ENCODE measurements at places on chromosomes 5 and 9.

GRCh38 chr5:138574744-138575193, 432 bp downstream of the HSPA9 start:
- DNase-seq: no peak

DNA sequence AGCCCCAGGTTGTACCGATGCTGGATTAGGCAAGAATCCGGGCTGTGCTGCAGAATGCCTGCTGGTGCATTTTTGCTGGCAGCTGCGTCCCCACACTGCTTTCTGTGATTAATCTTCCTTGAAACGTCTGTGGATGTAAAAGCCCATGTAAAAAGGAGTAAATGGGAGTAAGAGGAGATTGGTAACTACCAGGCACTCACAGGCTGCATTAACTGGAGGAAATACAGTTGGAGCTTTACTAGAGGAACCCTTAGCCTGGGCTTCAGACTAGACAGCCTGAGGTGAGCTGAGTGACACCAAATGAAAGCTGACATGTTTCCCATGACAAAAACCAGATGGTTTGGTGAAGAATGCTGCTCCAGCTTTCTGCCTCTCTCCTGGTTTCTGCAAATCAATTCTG, 190.4 kb upstream of the GAS1 start:
- no peak for DNase-seq

GRCh38 chr5:162091336-162091735, 23.8 kb downstream of the GABRG2 start:
- no peak for DNase-seq

DNA sequence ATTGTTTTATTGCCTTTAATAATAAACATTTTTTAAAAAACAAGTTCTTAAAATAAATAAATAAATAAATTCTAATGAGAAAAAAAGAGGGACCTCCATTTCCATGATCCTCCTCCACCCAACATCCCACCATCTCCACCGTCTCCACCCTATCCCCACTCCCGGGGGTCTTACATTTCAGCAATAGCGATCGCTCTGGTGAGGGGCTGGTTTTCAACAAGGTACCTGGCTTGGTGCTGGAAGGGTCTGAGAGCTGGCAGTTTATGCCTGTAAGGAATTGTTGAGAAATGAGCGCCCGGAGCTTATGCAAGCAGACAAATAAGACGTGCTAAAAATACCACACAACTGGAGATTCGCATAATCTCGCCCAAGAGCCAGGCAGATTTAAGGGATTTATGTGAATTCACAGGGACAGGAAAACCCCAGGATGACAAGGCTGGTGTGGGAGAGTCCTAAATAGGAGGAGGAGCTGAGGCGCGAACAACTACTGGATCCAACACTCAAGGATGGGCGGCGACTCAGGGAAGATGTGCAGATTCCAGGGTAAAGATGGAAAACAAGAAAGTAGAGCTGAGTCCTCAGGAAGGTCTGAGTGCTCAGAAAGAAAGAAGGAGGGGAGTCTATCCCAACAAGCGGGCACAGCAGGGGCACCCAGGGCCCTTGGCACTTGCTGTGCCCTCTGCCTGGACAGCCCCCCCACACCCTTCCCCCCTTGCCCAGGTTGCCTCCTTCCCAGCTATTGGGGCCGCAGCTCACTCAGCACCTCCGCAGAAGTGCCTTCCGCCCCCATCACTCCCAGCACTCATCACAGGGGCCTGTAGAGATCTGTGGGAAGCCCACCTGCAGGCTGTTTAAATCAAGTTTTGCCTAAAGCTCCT, 27.0 kb downstream of the TRIM14 start:
- DNase-seq: no peak

DNA sequence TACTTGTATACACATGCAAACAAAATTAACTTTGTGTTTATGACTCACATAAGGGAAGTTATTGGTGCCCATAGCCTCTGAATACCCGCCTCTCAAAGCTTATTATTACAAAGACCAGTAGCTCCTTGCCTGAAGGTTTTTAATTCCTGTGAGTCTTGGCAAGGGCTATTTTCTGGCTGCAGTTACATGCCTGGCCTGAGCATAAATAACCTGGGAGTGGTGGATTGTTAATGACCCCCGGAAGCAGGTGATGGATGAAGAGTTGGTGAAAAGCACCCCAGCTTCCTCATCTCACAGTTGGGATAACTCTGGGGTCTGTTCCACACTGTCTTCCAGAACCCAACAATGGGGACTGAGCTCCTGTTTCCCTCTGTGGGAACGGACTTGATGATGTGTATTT, 594.5 kb downstream of the PDE4D start:
- DNase-seq: no peak

- no peak for DNase-seq
Measured at GRCh38 chr5:141811287-141812155, 66.7 kb downstream of the PCDH1 start.

GRCh38 chr5:152379331-152379730, 25.7 kb downstream of the NMUR2 start:
- DNase-seq: no peak

- no peak for DNase-seq
Measured at GRCh38 chr5:18792145-18792544, 1157.9 kb downstream of the TAF11L14 start.

DNA sequence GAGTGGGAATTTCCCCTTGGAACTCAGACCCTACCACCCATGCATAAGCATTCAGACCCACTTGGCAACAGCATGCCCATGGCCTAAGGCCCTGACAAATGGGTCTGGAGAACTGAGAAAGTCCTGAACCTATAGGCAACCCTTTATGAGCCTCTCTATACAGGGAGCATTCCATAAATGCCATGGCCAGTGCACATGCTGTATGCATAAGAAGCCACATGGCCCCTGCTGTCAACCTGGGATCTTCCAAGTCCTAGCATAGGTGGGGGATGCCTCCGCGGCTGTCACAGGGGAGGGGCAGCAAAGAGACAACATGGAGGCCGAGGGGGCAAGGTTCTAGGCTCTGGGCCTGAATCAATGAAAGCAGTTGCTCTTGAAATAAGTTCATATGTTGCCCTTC, 8.2 kb upstream of the NIPAL4 start:
- no peak for DNase-seq

DNA sequence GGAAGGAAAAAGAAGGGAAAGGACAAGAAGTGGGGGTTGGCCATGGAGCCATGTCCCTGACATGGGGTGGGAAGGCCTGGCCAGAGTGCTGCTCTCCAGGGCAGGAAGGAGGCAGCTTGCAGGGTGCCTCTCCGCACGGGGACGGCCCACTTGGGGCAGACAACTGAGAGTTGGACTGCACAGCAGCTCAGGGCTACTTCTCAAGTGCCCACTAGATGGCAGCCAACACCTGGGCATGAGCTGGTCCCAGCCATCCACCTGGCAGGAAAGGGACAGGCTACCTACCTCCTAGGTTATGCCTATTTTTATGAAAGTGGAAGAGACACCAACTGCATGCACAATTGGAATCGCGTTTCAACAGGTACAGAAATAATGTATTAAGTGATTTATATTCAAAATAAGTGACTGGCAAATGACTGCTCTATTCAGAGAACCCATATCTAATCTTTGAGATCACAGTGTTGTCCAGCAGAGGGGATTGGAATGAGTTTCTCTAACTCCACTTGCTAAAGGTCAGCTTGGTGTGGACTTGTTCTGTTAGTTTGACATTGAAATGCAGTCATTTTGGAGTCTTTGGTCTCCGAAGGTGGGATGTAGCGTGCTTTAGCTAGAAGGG, 113.4 kb downstream of the SYK start:
- DNase-seq: peak; percentile 60

GRCh38 chr5:126410623-126411022, 12.6 kb upstream of the GRAMD2B start:
- DNase-seq: no peak

- DNase-seq: no peak
Measured at GRCh38 chr5:142725231-142726187, 39.6 kb upstream of the FGF1 start.

Data from GM06990 (cell line).